ENCODE measurements at places on chromosomes 6 and 20.

DNA sequence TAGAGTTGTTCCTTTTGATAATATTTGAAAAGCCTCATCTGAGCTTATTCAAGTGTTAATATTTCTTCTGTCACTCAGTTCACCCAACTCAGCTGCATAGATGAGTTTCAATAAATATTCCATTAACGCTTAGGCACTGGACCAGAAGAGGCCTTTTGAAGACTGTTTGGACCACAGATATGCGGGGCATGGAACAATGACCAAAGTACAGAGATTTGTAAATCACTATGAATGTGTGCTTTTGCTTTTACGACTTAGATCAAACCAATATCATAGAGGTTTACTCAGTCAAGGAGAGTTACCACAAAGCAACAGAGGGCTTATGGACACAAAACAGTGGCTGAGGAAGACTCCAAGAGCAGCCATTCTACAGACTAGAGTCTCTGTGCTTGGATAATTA lies 99.9 kb downstream of the RTN4IP1 start:
- DNase-seq = no peak

DNA sequence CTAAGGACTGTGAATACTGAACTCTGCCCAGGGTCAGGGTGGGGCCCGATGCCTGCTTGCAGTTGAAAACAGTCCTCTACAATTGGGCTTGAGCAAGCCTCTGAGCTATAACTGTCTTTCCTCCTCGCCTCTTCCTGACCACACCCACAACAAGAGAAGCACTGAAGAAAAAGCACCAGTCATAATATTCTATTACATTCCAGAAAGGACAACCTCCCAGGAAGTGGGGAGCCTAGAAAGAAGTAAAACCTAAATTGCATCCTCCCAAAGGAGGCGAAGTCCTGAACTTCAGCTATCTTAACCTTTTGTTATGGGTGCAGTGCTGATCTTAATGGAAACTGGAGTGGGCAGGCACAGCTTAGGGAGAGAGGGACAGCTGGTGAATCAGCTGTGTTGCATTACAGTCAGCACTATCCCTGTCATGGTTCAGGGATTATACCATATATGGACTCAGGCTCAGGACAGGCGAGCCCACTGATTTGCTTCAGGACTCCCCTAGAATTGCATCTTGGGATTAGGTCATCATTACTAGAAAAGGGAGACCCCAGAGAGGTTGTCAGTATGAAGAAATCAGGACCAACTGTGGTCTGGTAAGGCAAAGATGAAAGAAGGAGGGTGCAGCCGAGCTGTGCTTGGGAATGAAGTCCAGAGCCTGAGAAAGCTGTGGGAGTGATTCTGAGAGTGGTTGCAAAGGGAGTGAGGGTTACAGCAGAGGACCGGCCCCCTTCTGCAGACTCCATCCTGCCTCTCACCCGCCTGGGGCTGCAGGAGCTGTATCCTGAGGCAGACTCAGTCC lies 18.3 kb upstream of the TRAM2 start:
- DNase-seq = peak; percentile 83

DNA sequence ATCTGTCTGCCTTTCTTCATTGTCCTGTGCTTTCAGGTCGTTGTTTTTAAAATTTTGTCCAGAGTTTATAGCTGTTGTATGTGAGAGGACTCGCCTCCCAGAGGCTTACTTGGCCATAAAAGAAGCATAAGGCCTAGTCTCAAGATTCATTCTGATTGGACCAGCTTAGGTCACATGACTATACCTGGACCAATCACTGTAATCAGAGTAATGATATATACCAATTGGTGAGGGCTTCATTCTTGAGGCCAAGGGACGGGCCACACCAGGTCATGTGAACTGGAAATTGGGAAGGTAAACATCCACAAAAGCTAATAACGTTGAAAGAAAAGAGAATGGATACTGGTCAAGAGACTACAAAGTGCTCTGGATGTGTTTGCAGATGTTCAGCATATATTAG lies 141.4 kb upstream of the SULF2 start:
- DNase-seq = no peak

GRCh38 chr20:43537921-43538877 lies 20.6 kb upstream of the SGK2 start:
- DNase-seq = no peak

DNA sequence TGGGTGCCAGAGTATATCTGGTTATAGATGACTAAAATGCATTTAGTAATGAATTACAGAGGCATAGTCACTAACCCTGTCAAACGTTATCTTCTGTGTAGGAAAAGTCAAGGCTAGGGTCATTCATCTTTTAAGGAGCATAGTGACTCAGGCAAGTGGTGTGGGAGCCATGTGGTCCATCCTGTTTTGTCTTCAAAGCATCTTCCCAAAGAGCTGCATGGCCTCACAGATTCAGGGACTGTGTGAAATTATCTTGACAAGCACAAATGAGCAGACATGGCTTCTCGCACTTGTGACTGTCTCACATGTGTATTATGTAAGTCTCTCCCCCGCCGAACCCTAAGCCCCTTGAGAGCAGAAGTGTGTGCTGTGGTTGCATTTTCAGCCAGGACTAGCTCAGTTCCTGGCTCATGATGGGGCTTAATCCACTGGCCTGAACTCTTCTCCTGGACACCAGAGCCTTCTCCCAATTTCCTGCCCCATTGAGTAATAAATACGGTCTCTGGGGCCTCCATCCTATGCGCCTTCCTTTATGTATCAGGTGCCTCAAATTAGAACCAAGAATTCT lies 769.1 kb downstream of the QKI start:
- DNase-seq = no peak

GRCh38 chr20:33811776-33812151 lies 616 bp downstream of the CHMP4B start:
- no peak for DNase-seq

- no peak for DNase-seq
Observed at GRCh38 chr20:50306478-50307423, 116.1 kb downstream of the CEBPB start.

- no peak for DNase-seq
Observed at GRCh38 chr6:30131947-30132497, 3.9 kb upstream of the TRIM40 start.

GRCh38 chr6:160534050-160534696 lies 129.9 kb downstream of the LPA start:
- DNase-seq = peak; percentile 51

- no peak for DNase-seq
Observed at GRCh38 chr6:43671801-43672690, 15.5 kb downstream of the MRPS18A start.

DNA sequence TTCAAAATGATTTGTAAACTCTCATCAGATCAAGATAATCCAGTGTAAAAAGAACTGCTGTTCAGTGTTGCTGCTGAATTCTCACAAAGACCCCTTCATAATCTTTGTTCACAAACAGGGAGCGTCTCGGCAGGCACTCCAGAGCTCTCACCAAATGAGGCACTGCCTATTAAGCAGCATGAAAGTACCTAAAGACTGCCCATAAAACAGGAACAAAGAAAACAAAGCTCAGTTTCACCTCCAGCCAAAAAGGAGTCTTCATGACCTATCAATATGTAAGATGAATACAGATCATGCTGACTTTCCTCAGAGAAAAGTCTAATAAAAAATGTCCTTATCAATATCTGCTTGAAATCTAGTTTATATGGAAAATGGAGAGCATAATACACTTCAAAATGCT lies 41.8 kb downstream of the GPR63 start:
- DNase-seq = no peak

GRCh38 chr20:32804817-32805216 lies 14.9 kb upstream of the MAPRE1 start:
- no peak for DNase-seq

GRCh38 chr20:59824711-59825562 lies 108.5 kb downstream of the SYCP2 start:
- DNase-seq = no peak

- peak; percentile 1 for DNase-seq
Observed at GRCh38 chr6:82616386-82617028, 252.9 kb downstream of the TPBG start.

DNA sequence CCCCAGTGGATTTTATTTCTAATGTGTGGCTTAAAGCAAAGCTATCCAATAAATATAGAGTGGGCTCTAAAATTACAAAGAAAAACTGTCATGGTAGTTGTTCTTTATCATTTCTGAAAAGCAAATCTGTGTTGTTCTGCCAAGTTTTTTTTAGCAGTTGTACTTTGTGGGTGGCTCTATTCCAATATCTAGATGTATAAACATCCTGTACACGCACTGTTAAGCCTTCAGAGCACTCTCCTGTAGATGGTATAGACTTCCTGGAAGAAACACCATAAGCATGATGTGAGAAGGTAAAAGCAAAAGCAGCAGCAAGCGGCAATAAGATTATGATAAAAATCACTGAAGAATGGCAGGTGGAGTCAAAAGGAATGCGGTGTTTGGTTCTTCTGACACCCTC lies 21.5 kb upstream of the TMEM30A start:
- DNase-seq = no peak

DNA sequence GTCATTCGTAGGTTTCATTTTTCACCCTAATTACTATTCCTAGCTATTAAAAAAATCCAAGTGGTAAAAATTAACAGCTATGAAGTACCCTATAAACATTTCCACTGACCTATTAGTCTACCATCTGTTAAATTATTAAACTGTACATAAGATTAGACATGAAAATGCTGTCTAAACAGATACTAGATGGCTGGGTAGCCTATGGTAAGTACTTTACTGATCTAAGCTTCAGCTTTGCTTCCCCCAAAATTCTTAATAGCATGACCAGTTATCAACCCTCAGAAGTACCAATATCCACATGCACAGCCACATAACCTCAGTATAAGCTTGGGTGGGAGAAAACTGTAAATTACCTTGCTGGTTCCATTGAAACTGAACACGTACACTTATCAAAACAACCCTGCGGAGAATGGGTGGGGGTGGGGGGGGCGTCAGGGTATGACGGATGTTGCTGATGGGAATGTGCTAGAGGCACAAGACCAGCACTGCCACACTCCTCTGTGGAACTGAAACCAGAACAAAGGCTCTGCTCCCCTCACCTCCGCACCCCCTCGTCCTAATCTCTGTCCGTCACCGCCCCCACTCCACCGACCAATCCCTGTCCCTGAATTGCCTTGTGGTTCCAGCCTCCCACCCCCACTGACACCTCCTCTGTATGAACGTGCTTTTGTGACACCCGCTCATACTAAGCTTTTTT lies 45.3 kb downstream of the B4GALT5 start:
- no peak for DNase-seq

- DNase-seq = no peak
Observed at GRCh38 chr6:37511910-37512399, 12.3 kb upstream of the CCDC167 start.

- DNase-seq = peak; percentile 66
Observed at GRCh38 chr6:151290877-151291721, 51.3 kb downstream of the AKAP12 start.

DNA sequence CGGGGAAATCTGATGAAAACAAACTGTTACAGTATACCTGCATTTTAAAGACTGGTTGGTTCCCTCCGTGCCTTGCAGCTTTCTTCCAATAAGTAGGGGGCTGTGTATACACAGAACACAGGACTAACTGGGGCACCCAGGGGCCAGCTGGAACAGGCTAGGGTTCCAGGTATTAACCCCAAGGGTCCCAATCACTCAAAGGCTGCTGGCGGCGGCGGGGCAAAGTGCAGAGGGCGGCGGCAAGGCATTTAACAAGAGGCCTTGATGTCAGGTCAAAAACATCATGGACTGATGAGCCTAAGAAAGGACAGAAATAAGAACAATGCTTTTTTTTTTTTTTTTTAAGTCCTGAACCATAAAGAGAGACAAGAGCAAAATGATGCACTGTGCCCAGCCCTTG lies 2.5 kb downstream of the PMEPA1 start:
- DNase-seq = no peak

- DNase-seq = no peak
Observed at GRCh38 chr6:39367700-39368099, 45.2 kb upstream of the KCNK16 start.

DNA sequence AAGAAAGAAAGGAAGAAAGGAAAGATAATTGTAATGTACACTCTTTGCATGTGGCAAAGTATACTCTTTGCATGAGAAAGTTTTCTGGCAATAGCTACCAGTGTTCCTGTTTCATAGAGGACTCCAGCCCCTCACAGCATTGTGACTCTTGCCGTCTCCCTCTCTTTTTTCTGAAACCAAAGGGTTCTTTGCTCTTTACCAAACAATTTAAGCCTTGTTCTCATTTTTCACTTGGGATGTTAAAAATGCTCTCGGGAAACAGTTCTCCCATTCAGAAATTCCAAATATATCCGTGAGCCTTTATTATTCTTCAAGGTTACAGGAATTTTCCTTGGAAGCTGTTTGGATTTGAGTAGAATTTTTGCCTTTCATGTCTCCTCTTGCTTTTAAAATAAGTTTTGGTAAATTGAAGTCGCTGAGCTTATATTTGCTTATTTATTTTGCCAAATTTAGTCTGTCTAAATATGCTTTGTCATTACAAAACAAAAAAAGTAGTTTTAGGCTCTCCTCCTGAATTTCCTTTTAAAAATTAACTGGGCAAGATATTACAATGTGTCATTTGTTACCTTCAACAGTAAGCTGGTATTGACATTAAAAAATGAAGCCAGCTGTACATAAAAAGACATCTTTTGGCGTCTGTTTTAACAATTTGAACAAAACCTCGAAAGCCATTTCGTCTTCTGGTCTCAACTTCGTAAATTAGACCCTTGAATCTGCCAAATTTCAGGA lies 103.8 kb upstream of the ARMC2 start:
- DNase-seq = no peak

DNA sequence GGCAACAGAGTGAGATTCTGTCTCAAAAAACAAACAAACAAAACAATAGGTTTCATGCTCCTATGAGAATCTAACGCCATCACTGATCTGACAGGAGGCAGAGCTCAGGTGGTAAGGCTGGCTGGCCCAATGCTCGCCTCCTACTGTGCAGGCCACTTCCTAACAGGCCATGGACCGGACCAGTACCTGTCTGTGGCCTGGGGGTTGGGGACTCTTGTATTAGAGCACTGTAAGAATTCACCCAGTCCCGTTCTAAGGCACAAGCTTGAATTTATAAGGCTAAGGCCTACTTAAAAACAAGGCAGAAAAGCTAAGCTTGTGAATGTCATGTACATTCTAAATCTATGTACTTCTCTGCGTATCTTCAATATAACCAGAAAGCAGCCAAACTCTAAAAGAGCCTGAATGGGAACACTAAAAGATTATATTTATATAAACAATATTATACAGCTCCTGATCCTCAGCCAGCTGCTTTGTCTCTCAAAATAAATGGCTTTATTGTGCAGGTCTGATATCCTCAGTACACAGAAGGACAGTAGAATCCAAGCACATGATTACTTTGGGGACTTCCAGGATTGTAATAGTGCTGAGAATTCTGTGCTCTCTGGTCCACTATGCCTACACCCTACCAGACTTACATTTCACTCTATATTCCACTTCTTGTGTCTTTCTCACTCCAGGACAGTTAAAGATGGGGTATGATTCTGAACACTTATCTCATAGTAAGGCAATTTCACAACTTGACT lies 64.5 kb upstream of the DST start:
- no peak for DNase-seq

DNA sequence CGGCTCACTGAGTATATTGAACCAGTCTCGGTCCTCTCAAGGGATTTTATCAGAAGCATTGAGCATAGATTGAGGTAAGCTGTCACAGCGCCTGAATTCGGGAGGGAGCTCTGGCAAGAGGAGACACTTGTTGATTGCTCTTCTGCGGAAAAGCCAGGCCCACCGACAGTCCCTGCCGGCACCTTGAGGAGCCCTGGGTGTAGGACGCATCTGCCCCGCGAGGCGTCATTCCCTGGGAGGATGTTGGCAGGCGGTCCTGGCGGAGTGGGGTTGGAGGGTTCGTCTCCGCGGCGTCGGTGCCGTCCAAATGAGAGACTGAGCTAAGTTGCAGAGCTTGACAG lies 843 bp downstream of the FBXO9 start:
- DNase-seq = no peak

Measured in renal cortex interstitium (tissue), 15 donors.